ENCODE measurements at places on chromosomes 1 and 21. TPM values are rescaled to one million over a fixed set of nuclear protein-coding genes. Genes with fewer than 3 reads are reported as not detected.

The TTLL10 gene
- total RNA-seq: not detected

The AXDND1 gene
- 1.7 TPM for total RNA-seq

The LRRC53 gene
- not detected for total RNA-seq

- no peak for DNase-seq
These were observed 193.5 kb downstream of the GPATCH2 start for GRCh38 chr1:217437376-217437775.

DNA sequence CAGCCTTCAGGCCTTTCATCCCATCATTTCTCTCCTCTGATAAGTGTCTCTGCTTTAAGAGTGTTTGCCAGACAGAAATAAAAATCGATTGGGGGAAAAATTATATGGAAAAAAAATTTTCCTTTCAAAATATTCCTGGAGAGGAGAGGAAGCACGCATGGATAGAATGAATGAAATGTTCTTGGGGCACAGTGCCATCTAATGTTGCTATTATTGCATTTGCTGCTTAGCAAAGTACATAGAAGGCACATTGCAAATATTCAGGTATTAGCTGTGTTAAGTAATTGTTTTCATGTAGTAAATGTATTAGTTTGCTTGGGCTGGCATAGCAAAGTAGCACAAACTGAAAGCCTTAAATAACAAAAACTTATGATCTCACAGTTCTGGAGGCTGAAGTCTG, 18.1 kb downstream of the B3GALT5 start:
- peak; percentile 4 for DNase-seq

DNA sequence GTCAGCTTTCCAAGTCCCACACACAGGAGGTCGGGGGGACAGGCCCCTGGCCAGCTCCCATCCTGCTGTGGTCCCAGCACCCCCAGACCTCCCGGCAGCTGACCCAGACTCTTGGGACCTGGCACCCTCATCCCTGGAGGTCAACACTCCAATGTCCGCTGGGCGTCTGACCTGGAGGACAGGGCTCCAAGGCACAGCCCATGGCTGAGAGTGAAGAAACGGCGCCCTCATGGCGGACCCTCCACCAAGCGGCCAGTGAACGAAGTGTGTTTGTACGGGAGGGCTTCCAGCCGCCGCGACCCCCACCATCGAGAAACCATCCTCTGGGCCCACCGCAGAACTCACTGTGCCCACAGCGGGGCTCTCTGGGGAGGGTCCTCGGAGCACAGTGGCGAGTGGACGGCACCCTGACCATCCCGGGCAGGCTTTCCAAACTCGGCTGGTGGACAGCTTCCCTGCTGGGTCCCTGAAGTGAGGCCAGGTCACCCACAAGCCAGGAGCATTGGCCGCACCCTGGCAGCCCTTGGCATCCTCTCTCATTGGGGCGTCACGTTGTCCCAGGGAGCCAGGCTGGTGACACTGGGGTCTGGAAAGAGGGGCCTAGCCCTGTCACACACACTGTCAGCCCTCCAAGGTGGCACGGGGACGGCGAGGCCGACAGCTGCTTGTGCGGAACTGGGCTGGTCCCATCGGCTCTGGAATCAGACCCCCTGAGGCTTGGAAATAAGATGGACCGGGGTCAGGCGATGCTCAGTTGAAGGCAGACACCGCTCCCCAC, 47.8 kb upstream of the COL6A2 start:
- DNase-seq: no peak

GRCh38 chr1:27527223-27527889, 37.4 kb upstream of the WASF2 start:
- DNase-seq: no peak

DNA sequence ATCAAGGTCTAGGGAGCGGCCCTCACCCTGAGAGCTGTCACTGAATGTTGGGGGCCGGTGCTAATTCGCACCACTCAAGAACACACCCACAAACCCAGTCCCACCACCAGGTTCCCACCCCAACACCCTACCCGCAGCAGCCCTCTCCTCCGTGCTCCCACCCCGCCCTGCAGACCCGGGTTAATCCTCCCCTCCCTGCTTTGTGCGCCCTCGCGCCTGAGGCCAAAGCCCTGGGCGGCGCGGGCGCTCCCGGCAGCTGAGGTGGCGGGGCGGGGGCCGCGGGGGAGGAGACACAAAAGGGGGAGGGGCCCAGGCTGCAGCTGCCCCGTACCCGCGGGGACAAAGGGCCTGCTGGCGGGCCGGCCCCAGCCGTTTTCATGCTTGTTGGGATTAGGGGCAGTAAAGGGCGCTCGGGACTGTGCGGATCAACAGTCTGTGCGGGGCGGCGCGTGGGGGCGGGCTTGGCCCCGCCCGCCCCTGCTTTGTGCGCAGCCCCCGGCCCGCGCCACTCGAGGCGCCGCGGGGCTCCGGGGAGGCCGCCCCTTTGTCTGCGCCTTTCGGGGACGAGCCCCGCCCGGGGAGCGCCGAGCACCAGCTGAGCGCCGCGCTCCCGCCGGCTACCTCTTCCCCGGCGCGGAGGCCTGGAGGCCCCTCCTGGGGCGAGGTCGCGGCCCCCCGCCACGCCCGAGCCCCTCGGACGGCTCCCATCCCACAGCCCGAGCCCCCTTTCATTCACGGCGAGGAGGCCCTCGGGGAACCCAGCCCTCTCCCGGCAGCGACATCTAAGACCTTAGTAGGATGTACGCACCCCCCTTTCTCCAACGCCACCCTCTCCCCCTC, 10.9 kb downstream of the C1orf216 start:
- no peak for DNase-seq

DNA sequence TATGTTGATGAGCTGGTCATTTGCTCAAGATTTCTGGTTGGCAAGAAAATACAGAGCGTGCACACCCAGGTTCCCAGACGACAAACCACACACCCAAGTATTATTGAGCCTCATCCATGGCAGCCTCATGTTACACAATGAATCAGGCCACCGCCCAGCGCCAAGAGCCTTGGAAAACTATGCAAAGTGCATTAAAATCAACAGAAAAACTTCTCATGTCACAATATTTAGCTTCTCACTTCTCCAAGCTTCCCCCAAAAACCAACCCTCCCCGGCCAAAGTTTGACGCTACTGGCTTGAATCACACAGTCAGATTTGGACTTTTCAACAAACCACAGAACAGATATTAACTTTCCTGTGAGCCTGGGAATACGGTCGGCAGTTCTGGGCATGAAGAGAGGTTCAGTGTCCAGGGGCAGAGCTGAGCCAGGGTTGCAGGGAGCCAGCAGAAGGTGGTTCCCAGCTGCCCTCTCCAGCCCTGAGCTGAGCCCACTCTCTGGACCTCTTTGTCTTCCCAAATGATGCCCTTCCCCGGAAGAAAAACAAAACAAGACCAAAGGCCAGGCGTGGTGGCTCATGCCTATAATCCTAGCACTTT, 71.1 kb downstream of the SETD4 start:
- DNase-seq: peak; percentile 12

- no peak for DNase-seq
These were observed 23.1 kb downstream of the HSD11B1 start for GRCh38 chr1:209727785-209728184.

GRCh38 chr1:201946224-201946908, at the start of gene LMOD1:
LMOD1 (minus strand) TSS chr1:201946548; CDS start chr1:201946340, 208 bp downstream.
- peak; percentile 73 for DNase-seq

DNA sequence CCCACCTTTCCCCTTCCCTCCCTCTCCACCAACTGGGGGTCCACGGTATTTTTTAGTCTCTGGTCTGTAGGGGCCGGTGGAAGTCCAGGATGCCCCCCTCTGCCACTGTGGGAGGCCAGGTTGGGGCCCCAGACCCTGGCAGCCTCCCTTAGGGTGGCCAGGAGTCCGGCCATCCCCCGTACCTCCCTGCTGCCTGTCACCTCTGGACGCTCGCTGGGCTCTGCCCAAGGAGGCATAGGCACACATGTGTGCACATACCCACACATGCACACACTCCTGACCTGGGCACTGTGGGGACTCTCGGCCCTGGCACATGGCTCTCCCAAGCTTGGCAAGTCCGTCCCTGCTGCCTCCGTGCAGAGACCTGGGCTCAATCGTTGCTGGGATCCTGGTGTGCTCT, 53.0 kb downstream of the DISP3 start:
- no peak for DNase-seq

- DNase-seq: no peak
These were observed 141.5 kb downstream of the PTPRC start for GRCh38 chr1:198780376-198780775.

- DNase-seq: no peak
These were observed 550 bp upstream of the PCAT6 start for GRCh38 chr1:202810193-202810614.

DNA sequence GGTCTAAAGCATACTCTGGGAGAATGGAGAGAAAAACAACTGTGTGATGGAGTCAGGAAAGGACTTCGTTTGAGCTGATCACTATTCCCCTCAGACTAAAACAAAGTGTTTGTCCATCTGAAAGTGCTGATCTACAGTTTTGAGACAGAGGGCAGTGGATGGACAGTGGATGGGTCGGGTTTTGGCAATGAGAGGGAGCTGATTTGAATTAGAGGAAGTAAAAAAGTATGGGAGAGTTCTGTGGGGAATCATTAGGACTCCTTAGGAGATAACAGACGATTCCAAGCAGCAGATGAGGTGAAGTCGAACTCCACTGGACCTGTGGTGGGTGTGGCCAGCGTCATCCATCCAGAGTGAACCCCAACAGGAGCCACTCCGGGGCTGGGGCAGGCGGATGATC, 62.3 kb downstream of the PTGS2 start:
- DNase-seq: peak; percentile 6

DNA sequence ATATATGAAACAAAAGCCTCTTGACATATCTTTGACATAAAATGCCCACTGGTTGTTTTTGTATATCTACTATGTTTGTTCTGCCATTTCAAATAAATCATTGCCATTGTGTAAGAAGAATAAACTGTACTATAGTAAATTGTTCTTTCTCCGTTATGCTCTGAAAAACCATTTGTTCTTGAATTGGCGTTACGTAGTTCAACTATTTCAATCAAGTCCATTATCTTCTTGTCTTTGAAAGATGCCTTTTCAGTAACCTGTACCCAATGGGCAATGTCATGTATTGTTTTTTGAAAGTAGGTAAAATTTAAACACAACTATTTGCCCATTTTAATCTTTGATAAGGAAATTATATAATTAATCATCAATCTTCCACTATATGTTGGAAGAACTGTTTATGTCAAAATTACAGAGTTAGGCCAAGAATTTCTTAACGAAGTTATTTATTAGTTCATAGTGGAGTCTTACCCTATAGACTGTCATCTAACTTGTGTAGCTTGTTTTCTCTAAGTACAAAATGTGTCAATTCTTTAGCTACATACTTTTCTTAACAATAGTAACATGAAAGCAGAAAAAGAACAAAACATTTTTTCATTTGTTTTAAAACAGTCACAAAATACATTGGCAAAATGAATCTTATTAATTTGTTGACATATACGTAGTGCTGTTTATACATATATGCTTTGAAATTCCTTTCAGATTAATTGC, 294.8 kb downstream of the PTPRC start:
- peak; percentile 40 for DNase-seq

DNA sequence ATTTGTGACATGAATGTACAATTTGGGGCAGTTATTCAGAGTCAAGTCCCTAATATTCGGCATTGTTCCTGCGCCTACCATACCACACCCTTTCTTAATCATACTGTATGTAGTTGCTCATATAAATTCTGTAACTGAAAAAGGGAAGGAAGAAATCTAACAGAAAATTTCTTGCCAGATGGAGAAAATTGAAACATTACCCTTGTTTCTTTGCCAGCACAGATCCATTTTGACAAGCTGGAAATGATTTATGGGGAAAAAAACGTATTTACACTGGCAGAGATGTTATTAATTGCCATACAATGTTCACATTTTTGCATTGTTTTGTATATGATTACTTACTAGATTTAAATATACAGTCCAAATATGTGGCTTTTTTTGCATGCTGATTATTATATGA, 363.8 kb upstream of the PKN2 start:
- DNase-seq: no peak

GRCh38 chr1:8965121-8965820, 19.6 kb downstream of the CA6 start:
- no peak for DNase-seq

DNA sequence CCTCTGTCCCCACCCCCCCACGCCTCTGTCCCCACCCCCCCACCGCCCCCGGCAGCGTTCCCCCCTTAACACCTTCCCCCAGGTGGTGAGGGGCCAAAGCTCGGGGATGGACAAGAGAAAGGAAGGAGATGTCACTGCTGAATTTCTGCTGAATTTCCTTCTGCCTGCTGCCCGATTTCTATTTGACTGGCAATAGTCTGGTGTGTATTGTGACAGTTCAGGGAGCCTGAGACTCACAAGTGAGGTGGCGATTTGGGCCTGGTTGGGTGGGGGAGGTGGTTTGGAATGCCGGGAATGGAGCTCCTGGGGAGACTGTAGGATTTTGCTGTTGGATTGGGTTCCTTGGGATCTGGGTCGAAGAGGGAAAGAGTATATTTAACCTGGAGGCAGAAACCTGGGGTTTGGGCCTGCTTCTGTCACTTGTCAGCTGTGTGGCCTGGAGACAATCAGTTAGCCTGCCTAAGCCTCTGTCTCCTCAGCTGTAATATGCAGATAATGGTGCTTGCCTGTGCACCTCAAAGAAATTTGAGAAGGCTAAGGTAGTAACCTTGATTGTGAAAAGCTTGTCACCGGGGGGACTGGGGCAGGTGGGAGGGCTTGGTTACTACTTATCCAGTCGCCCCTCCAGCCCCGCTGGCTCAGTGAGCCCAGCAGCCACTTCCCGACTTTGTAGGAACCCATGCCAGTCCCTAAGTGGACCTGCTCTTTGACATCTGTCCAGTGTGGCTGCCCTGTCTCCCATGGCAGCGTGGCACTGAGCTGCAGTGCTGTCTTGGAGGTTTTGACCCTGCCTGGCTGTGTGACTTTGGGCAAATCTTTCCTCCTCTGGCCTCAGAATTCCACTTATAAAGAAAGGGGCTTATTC, 7.7 kb upstream of the LMNA start:
- no peak for DNase-seq

- no peak for DNase-seq
These were observed 139.8 kb upstream of the CHODL start for GRCh38 chr21:18104802-18105201.

- DNase-seq: no peak
These were observed 604 bp downstream of the FGR start for GRCh38 chr1:27634177-27634984.

DNA sequence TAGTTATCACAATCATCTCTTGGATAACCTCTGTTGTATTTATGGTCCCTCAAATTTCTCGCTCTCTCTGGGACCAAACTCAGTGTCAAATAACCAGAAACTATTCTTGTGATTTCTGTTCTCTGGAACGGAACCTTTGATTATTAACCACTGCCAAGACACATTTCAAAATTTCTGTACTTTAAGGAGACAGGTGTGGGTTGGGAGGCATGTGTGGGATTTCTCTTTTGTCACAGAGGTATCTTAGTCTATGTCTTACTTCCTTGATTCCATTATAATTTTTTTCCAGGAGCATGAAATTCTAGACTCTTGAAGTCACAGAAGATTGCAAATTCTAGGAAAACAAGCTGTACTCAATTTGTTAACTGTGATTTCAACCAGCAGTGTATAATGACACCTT, 919.0 kb upstream of the B3GALT2 start:
- no peak for DNase-seq

Measured in MCF 10A (cell line).